Activated CD4-positive, alpha-beta T cell treated with anti-CD3 and anti-CD28 coated beads, Interleukin-2, amount 50 U/mL, for 16 hours (primary cell): ENCODE measurements at places on chromosomes 11 and 22.
A peak's percentile ranks its signal among the peaks of the same experiment; 100 is the strongest.

DNA sequence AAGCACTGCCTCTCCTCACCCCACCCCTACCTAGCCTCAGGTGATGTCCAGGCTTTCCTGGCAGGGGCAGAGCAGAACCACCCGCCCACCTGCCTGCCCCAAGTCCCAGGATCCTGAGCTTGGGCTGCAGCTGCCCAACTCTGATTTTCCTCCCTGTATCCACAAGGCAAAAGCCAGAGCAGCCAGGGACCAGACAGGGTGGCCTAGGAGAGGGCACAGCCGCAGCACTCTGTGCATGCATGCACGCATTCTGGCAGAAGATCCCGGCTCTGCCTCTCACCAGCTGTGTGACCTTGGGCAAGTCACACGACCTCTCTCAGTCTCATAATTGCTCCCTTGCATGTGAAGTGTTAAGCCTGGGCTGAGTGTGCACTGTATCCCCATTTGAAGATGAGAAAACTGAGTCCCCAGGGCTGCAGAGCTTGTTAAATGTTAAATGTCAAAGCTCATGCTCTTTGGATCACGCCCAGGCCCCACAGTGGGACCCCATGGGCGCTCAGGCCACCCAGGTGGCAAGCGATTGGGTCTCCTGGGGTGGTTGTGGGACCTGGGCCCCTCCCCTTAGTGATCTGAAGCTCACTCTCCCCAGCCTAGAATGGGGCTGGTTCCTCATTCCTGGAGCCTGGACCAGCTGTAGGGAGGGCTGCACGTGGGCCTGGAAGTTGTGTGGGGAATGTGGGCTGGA is 2.8 kb upstream of the CARNS1 start:
- DNase-seq: no peak

GRCh38 chr11:112185883-112186282 is 10.6 kb downstream of the BCO2 start:
- DNase-seq: no peak

GRCh38 chr22:28044546-28045173 is 125.6 kb upstream of the PITPNB start:
- no peak for DNase-seq

- peak; percentile 56 for DNase-seq
These were observed 1.6 kb downstream of the GRAMD1B start for GRCh38 chr11:123431619-123432018.

GRCh38 chr22:42236848-42237247 is 33.6 kb downstream of the TCF20 start:
- no peak for DNase-seq

- DNase-seq: no peak
These were observed 8.6 kb upstream of the TPP1 start for GRCh38 chr11:6627762-6628241.

DNA sequence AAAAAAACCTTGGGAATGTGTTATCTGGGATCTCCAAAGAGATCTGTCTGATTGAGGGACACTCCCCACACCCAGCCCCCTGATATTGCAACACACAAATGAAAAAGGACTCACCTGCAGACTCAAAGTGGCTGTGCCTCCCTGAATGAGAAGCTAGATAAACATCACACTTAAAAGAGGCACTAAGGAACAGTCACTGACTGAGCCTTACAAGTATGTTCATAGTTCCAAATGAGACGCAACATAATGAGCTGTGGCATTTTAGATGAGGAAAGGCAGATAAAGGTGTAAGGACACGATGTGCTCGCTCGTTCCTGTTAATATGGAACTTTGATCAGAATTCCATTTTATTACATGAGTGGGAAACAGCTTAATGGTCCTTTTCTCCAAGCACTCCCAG is 21.0 kb upstream of the CFAP300 start:
- DNase-seq: no peak

GRCh38 chr22:49408102-49408836 is 419.4 kb downstream of the BRD1 start:
- DNase-seq: no peak

GRCh38 chr11:66852466-66853241 is 4.2 kb upstream of the LRFN4 start:
- no peak for DNase-seq

DNA sequence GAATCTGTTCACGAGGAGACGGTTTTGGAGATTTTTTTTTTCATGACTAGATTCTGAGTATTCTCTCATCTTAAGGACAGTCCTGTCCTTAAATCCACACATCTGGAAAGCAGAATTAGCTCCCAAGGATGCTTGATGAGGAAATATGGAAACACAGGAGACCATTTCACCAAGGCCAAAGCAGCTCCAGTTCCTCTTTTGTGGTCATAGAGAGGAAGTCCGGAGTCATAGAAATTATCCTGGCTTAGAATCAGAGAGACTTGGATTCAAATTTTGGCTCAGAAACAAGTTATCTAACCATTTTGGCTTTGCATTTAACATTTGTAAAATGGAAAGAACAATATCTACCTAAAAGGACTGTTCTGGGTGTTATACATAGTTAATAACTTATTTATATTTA is 7.3 kb upstream of the TEAD1 start:
- DNase-seq: no peak

DNA sequence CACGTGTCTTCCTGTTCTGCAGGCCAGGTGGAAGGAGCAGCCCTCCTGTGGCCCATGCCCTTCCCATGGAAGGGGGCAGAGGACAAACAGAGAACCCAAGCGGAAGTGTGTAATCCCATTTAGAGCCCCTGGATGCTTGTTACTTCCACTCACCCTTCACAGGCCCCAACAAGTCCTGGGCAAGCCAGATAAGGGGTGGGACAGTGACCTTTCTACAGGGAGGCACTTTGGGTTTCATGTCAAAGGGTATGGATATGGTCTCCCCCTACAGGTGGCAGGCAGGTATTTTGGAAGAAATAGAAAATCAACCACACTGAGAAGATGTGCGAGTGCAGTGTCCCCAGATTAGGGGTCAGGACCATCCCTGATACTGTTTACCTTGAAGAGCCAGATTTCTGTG is 11.4 kb downstream of the MPEG1 start:
- DNase-seq: no peak

- no peak for DNase-seq
These were observed 348.6 kb downstream of the MN1 start for GRCh38 chr22:27452922-27453321.

GRCh38 chr11:60785806-60786361 is 751 bp downstream of the MS4A10 start:
- DNase-seq: no peak

GRCh38 chr22:20979243-20979809 is 2.8 kb upstream of the LZTR1 start:
- DNase-seq: peak; percentile 62

GRCh38 chr11:2307501-2308331 is 5.9 kb downstream of the TSPAN32 start:
- no peak for DNase-seq

DNA sequence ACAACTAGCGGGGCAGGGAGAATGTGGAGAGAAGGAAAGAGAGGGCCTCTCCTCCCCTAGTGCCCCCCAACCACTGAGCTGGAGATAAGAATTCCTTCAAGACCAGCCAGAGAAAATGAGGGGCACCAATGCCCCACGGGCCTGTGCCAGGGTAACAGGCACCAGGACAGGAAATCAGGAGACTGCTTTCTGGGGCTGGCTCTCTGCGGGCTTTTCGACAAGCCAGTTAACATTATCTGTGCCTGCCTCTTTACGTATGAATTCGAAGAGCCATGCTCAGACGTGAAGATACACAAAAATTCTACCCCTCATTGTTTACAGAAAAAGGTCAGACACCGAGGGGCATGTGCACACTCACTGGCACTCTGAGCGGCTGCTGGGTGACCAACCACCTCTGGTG is 52.1 kb downstream of the MYH9 start:
- no peak for DNase-seq

DNA sequence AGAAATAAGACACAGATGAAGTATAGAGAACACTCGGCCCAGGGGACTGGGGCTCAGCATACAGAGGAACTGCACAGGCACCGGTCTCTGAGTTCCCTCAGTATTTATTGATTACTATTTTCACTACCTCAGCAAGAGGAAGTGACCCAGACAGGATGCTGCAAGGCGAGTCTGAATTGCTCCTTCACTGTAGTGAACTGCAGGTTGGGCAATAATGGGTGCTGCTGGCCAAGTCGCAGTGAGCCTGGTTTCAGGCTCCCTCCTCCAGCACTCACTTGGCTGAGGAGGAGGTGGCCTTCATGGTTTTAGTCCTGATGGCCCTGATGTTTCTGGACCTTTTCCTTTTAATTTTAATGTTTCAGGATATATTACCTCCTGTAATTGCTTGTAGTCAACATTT is 10.4 kb downstream of the OR52K2 start:
- no peak for DNase-seq

GRCh38 chr22:31652911-31653684 is 8.9 kb downstream of the PISD start:
- no peak for DNase-seq

- DNase-seq: no peak
These were observed 374.6 kb downstream of the INSC start for GRCh38 chr11:15489281-15489680.

- DNase-seq: no peak
These were observed 75.6 kb upstream of the HORMAD2 start for GRCh38 chr22:30004694-30005093.

DNA sequence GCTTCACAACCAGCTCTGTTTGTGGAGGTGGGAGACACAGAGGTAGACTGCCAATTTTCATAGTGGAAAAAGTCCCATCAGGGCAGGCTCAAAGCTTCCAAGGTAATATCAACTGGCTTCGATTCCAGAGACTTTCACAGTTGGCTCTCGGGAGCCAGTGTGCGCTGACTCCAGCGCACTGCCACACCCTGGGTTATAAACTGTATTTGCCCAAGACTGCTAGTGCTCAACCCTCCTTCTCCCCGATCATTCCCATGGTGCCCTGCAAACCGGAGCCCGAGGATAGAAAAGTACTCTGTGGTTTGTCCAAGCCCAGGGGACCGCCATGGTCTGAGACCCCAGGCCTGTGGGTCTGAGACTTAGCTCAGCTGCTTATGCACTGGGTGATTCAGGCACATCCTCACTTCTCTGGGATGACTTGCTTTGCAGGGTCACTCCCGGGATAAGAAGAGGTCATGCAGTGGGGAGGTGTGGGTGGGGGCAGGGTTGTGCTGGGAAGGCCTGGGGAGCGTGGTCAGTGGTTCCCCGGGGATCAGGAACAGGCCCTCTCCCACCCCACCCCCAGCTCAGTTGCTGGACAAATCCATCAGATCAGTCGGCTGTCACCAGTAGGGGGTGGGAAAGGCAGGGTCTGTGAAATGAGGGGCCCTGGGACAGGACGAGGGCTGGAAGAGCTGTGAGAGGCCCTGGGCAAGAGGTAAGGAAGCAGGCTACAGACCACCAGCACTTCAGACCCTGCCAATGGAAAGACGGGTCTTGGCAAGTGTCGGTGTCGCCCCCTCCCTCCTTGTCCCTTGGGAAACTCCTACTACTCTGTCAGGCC is 26.7 kb upstream of the PICK1 start:
- no peak for DNase-seq

DNA sequence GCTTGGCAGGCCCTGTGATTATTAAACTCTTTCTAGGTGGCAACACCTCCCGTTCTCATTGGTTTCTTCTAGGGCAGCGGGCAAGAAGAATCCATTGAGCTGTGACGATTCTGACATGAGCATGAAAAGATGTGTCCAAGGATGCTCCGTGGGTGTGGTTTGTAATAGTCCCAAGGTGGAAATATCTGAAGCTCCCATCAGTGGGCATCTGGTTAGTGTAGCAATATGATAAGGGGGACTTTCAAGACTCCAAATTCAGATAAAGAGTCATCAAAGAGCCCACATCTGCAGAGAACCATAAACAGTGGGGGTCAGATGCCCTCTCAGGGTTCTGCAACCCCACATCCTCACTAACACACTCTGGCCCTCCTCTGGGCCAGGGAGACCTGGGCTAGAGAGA is 42.6 kb downstream of the TST start:
- no peak for DNase-seq

DNA sequence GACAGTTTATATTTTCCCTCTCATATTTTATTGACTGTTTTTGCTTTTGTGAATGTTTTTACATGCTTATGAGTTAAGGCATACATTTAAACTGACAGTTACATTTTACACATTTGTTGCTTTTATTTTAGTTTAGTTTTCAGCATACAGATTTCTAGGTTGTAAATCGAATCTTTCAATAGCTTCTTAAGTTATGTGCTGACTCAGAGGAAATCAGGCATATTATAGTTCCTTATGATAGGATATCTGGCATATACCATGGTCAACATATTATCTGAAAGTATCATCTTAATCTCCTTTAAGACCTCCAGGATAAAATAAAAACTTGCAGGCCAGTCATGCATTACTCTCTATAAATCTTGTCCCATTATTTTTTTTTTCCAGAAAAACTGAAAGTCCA is 916.6 kb downstream of the LRRC4C start:
- no peak for DNase-seq

DNA sequence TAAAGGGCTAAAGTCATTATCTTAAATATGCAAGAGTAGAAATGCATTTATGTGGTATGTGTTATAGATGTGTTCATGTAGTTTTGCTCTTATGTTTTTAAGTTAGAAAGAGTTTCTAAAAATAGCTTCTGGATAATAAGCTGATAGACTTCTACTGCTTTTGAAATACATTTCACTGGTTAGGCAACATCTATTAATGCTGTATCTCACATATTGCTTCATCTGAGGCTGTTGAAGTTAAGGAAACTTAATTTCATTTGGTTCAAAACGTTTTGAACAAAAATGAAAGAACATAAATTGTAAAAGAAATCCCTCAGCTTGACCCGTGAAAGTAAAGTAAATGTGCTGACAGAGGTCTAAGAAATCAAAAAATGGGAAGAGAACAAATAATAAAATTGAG is 164.0 kb upstream of the CTSC start:
- DNase-seq: no peak

DNA sequence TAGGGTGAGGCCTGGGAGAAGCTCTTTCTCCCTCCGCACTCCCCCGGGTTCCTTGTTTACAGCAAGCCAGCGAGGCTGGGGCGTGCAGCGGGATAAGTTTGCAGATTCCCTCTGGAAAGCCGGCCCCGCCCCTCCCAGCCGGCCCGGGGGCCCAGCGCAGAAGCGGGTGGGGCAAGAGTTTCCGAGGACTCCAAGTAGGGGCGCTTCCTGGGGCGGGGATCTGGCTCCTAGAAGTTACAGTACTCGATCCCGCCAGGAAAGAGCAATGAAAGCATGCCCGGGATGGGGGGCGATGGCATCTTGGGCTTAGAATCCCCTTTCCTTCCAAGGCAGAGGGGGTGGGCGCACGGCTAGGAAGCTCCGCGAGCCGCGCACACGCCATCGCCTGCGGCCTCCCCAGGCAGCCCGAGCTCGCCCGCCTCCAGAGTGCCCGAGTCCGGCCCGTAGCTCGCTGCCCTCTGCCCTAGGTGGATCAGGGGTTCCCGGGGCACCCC is 385 bp downstream of the TST start:
- DNase-seq: no peak

GRCh38 chr11:133533205-133533604 is 904 bp upstream of the OPCML start:
- no peak for DNase-seq
